ENCODE measurements at places on chromosomes 1 and 21. TPM values are rescaled to one million over a fixed set of nuclear protein-coding genes. Genes with fewer than 3 reads are reported as not detected.

CYYR1 gene
- not detected for total RNA-seq

TSPAN1 gene
- 0.18 TPM for total RNA-seq

RXFP4 gene
- total RNA-seq: not detected

S100A7A gene
- total RNA-seq: not detected

AADACL4 gene
- total RNA-seq: not detected

DISC1 gene
- 6.1 TPM for total RNA-seq

NOS1AP gene
- total RNA-seq: 0.18 TPM

RHD gene
- total RNA-seq: 0.28 TPM

SLFNL1 gene
- total RNA-seq: under 0.01 TPM

OR2T11 gene
- not detected for total RNA-seq

TOMM20 gene
- total RNA-seq: 135 TPM

S100PBP gene
- 25.8 TPM for total RNA-seq

TMEM52 gene
- total RNA-seq: 0.28 TPM

AKR7A3 gene
- under 0.01 TPM for total RNA-seq

AUNIP gene
- total RNA-seq: 5.0 TPM

KRTAP11-1 gene
- total RNA-seq: not detected

CHI3L1 gene
- total RNA-seq: 0.28 TPM

MAP10 gene
- total RNA-seq: 1.1 TPM

CASQ1 gene
- not detected for total RNA-seq

ZNF683 gene
- total RNA-seq: not detected

AMY1C gene
- total RNA-seq: not detected

S100A9 gene
- total RNA-seq: not detected

All from IMR-90 (cell line).